Natural killer cell treated with Interleukin-12 subunit alpha and Interleukin-12 subunit beta and Interleukin-15 and Interleukin-18, amount 100 ng/mL, for 72 hours (primary cell): ENCODE measurements at places on chromosomes 2 and 18.
A peak's percentile ranks its signal among the peaks of the same experiment; 100 is the strongest.

DNA sequence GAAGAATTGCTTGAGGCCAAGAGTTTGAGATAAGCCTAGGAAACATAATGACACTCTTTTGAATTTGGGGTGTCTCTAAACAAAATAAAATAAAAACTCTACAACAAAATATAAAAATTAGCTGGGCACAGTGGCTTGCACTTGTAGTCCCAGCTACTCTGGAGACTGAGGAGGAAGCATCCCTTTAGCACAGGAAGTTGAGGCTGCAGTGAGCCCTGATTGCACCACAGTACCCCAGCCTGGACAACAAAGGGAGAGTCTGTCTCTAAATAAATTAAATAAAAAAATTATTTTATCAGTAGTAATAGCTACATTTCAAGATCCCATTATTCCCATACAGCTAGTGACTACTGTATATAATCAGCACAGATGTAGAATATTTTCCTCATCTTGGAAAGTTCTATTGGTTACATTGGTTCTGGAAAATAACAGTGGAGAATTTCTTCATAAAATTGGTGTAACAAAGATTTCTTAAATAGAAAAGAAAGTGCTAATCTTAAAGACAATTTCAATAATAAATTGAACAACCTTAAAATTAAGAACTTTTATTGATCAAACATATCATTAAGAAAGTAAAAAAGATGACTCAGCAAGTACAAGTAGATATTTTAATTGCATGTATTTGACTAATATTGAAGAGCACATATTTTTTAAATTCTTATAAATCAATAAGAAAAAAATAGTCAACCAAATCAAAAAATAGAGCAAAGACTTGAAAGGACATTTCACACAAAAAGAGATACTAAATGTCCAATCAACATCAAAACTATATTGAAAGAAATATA lies 90.4 kb upstream of the KYNU start:
- no peak for DNase-seq

- DNase-seq = no peak
These were observed 19.8 kb downstream of the ARL5A start for GRCh38 chr2:151808258-151809072.

- no peak for DNase-seq
These were observed 484.7 kb upstream of the NRP2 start for GRCh38 chr2:205197468-205198139.

DNA sequence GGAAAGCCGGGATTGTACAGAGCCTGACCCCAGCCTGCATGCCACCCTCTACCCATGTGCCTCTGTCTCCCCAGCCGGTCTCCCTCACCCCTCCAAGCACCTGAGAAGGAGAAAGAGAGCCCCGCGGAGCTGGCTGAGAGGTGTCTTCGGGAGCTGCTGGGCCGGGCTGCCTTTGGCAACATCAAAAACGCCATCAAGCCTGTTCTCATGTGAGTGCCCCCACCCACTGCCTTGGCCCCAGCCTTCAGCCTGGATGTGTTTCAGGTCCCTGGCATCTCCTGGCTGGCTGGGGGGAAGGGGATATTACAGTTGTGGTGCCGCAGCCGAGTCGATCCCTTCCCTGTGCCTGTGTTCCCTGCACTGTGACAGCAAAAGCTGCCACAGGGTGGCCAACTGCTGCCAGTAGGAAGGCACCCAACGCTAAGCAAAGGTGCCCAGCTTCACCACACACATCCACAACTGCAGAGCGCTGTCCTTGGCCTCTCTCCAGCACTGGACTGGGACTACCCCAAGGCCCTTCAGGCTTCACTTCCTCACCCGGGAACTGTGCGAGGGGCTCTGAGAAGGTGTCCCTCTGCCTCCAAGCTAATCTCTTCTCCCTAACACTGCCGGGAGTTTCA lies 38.4 kb downstream of the POMC start:
- no peak for DNase-seq

GRCh38 chr18:44325903-44326635 lies 354.6 kb upstream of the SETBP1 start:
- DNase-seq = peak; percentile 60

DNA sequence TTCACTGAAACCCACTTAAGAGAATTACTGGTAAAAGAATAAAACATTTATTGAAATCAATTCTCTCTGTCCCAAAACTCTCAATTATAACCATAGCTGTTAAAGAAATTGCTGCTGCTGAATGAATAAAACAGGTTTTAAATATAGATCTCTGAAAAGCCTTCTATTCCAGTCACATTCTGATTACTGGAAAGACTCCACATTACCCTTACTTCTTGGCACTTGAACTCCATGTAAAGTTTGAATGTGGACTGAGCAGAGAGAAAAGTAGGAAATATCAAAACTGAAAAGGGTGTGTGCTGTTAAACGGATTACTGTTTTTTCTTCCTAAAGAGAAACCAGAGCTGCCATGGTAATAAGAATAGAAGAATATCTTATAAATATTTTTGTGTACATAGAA lies 655.3 kb upstream of the SETBP1 start:
- DNase-seq = no peak

- DNase-seq = no peak
These were observed 410.7 kb upstream of the TNP1 start for GRCh38 chr2:217270485-217271121.

GRCh38 chr18:74806073-74806472 lies 208.4 kb downstream of the ZNF407 start:
- DNase-seq = no peak

DNA sequence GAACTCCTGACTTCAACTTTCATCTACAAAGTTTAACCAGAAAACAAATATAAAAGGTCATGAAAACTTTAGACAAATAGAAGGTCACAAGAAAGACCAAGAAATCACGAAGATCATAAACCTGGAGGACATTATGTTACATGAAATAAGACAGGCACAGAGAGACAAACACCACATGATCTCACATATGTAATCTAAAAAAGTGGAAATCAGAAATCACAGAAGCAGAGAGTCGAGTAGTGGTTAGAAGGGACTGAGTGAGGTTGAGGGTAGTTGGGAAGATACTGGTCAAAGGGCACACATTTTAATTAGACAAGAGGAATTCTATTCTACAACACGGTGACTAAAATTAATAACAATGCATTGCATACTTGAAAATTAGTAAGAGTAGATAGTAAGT lies 1.4 kb downstream of the GCFC2 start:
- DNase-seq = no peak

DNA sequence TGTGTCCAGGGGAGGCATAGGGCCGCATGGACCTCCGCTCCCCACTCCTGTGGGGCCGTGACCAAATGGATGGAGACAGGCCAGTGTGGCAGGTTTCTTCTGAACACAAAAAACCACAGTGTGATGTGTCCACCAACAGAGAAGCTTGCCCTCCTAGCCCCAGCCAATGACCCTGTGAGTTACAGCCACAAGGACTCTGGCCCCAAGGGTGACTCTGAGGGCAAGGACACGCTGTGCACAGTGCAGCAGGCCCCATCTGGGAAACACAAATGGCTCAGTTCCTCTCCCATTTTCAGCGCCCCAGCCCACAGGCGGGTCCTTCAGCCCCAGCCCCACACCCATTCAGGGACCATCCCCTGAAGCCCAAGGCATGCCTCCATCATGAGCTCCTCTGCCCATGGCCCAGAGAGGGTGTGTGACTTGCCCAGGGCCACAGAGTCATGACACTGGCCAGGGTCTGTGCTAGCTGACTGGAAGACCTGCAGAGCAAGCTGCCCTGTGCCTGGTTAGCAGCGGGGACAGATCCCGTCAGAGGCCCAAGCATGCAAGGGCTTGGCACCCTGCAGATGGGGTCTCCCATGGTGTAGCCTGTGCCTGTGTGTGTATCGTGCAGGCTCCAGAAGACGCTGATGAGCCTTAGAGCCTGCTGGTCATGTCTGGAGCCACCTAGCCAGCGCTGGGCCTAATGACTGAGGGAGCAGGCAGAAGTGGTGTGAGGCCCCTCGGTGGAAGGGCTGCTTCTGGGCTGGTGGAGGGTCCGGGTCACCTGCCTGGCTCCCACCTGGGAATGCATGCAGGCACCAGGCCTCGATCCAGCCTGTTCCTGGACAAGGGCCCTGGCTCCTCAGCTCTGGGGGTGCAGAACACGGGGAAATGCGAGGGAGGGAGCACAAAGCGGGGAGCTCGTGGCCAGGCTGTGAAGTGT lies 47.7 kb downstream of the HS6ST1 start:
- peak; percentile 52 for DNase-seq

GRCh38 chr2:130864830-130865800 lies 28.4 kb downstream of the ARHGEF4 start:
- DNase-seq = no peak

DNA sequence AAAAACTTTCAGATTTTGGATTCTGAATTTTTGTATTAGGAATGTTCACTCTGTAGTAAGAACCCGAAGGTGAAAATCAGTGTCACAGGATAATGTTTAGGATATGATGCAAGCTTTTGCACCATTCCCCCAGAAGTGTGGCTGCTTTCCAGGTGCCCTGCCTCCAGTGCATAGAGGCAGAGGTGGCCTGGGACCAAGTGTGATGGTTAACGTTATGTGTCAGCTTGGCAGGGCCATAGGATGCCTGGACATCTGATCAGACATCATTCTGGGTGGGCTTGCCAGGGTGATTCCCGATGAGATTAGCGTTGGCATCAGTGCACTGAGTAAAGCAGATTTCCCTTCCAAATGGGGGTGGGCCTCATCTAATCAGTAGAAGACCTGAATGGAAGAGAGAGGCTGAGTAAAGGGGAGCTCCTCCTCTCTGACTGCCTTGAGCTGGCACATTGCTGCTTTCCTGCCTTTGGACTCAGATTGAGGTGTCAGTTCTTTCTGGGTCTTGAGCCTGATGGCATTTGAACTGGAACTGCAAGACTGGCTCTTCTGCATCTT lies 177.4 kb upstream of the HS6ST1 start:
- DNase-seq = no peak

DNA sequence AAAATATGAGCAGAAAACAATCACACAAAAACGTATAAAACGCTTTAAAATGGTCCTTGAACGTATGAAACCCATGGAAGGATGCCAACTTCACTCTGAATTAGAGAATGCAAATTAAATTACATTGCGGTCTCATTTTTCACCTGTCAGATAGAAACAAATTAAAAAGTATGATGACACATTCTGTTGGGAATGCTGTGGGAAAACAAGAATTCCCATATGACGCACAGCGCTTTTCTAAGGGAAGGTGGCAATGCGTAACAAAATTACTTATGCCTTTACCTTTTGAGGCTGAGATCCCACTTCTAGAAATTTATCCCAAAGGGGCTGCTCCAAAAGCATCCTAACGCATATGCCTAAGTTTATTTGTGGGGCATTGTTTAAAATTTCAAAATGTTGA lies 3.8 kb upstream of the RPS7 start:
- DNase-seq = no peak

- no peak for DNase-seq
These were observed 71.4 kb upstream of the THSD7B start for GRCh38 chr2:136693966-136694365.

DNA sequence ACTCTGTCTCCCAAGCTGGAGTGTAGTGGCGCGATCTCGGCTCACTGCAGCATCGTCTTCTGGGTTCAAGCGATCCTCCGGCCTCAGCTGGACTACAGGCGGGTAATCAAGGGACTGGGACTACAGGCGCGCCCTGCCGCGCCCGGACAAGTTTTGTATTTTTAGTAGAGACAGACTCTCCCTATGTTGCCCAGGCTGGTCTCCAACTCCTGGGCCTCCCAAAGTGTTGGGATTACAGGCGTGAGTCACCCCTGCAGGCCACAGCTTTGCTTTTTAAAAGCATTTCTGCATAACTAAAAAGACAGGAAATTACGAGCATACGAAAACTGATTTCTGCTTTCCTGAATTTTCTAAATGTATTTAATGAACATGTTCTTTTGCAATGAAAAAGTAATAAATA lies 916 bp upstream of the OSBPL1A start:
- DNase-seq = no peak
